ENCODE measurements at places on chromosomes 6 and 20.
A peak's percentile ranks its signal among the peaks of the same experiment; 100 is the strongest.

GRCh38 chr6:158825951-158826306, 6.8 kb upstream of the EZR start:
- DNase-seq, result no peak

- no peak for DNase-seq
These were observed 96.0 kb downstream of the SOBP start for GRCh38 chr6:107585815-107586435.

GRCh38 chr20:23655491-23656211, 17.9 kb upstream of the CST3 start:
- DNase-seq, result no peak

GRCh38 chr20:8400486-8400885, 268.4 kb downstream of the PLCB1 start:
- no peak for DNase-seq

- DNase-seq, result peak; percentile 71
These were observed 113.9 kb upstream of the PRSS16 start for GRCh38 chr6:27133281-27134227.

- no peak for DNase-seq
These were observed 702.7 kb downstream of the EYS start for GRCh38 chr6:65004283-65004682.

DNA sequence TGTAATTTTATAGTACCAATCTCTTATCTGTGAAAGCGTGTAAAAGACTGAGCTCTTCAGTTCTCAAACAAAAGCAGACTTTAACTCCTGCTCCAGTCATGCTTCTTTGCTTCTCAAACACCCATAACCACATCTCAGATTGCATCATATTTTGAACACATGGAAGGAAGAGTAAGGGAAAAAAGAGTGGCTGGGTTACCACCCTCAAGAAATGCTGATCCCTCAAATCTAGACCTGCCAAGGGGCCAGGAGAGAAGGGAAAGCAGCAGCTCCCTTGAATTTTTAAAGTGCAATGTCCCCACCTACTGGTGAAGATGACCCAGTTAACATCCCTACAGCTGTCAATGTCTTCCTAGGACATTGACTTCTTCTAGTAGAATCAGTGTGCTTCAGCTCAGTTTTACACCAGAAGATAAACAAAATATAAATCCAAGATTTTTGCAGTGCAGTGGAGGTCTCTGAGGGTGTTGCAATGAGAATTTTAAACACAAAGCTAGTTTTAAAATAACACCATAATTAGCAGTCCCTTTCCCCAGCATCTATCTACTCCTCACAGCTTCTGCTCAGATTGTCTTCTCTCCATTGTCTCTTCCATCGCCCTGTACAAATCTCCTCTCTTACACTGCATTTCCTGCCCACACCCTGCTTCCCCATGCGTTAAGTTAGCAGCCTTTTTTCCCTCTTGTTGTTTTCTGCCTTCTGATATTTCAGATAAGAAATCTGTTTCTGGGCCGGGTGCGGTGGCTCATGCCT, 22.6 kb upstream of the HLA-DQB2 start:
- DNase-seq, result peak; percentile 21

- DNase-seq, result no peak
These were observed 961 bp downstream of the CCHCR1 start for GRCh38 chr6:31156641-31157040.

DNA sequence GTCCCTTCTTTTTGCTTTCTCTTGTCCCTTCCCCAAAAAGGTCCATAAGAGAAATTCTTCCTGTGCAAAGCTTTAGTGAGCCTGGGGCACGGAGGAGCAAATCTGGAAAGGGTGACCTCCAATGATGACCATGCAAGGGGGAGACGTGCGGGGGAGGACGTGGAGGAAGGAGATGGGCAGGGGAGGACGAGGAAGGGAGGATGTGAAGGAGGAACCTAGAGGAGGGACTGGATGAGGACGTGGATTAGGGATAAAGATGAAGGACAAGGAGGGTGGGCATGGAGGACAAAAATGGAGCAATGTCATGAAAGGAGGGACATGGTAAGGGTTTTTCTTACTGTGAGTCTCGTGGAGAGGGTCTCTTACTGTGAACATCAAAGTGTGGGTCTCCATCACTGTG, 139.5 kb downstream of the ERMARD start:
- DNase-seq, result no peak

DNA sequence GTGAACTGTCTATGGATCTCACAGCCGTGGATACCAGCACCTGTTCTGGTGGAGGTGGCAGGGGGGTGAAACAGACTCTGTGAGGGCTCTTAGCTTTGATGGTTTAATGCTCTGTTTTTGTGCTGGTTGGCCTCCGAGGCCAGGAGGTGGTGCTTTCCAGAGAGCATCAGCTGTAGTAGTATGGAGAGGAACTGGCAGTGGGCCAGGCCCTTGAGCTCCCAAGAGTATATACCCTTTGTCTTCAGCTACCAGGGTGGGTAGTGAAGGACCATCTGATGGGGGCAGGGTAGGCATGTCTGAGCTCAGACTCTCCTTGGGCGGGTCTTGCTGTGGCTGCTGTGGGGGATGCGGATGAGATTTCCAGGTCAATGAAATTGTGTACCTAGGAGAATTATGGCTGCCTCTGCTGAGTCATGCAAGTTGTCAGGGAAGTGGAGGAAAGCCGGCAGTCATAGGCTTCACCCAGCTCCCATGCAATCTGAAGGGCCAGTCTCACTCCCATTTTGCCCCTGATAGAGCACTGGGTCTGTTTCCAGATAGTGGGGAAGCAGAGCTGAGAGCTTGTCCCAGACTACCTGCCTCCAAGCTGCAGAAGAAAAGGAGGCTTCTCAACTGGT, 102.7 kb upstream of the AHI1 start:
- DNase-seq, result no peak

DNA sequence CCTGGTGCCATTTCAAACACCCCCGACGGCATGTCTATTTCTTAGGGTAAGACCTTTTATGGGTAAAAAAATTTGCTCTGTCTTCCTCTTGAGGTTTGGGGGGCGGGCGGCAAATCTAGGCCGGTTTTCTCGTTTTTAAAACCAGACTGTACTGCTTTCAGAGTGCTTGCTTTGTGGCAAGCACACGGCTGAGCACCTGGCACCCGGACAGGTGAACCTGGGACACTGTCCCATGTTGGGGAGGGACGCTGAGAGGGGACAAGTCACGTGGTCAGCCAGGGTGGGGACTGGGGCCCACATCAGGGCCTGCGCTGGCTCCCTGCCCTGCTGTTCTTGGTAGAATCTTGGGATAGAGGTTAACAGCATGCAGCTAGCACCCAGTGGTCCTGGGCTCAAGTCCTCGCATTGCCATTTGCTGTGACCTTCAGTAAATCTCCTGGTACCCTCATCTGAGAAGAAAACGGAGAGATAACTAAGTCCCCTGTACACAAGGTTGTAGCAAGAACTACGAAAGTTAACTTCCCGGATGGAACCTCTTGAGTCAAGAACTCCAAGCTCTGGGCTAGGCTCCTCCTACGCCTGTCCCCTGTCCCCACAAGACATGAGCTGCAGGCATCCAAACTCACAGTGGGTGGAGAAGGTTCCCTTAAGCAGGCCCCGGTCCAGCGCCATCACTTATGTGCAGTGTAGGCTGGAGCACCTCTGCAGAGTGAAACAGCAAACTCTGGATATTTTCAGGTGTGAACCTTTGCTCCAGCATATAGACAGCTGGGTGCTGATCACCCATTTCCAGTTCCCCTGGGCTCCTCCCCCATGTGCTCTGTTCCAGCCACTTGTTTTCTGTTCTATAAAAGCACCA, 41.7 kb downstream of the PMEPA1 start:
- no peak for DNase-seq

DNA sequence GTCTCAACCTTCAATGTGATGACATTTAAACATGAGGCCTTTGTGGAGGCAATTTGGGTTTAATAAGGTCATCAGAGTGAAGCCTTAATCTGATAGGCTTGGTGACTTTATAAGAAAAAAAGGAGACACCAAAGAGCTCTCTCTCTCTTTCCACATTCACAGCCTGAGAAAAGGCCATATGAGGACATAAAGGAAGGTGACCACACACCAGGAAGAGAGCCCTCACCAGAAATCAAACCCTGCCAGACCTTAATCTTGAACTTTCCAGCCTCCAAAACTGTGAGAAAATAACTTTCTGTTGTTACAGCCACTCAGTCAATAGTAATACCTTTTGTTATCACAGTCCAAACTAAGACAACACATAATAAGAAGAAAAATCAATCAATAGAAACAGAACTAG, 47.7 kb downstream of the COL12A1 start:
- DNase-seq, result no peak

DNA sequence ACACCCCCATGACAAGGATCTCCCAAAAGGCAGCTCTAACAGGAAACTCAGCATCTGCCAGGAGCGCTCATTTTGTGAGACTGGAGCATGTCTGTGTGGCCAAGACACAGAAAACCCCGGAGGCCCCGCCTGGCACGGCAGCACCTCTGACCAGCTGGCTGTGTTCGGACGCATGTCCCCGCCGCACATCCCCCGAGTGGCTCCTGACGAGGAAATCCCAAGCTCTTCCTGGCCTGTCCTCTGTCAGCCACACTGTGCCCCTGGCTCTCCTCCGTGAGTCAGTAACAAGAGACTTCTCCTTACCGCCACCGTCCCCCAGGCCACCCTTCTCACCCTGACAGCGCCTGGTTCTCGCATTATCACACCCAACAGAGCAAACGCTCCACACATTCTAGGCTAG, 14.4 kb downstream of the SLC2A4RG start:
- DNase-seq, result no peak
